ENCODE measurements at places on chromosomes 2 and 18. TPM values are rescaled to one million over a fixed set of nuclear protein-coding genes. Genes with fewer than 3 reads are reported as not detected.

ASXL3 gene
- total RNA-seq: 8.7 TPM

- peaks cover 11% of the 10 kb centered on the region for H3K27me3 ChIP-seq
- H3K4me3 ChIP-seq: no peak overlapping the region
- H3K36me3 ChIP-seq: no peaks in the 10 kb centered on the region
- no peaks in the 10 kb centered on the region for H3K4me1 ChIP-seq
These were observed 48.1 kb upstream of the ARL4C start for GRCh38 chr2:234544659-234545611.

GRCh38 chr2:191664823-191665677, 12.9 kb upstream of the NABP1 start:
- no peak overlapping the region for H3K27ac ChIP-seq
- no peaks in the 10 kb centered on the region for H3K27me3 ChIP-seq
- no peak overlapping the region for H3K4me3 ChIP-seq
- DNase-seq: no peak
- H3K36me3 ChIP-seq: no peaks in the 10 kb centered on the region
- no peaks in the 10 kb centered on the region for H3K4me1 ChIP-seq

GRCh38 chr2:3604991-3605961, 10.4 kb downstream of the COLEC11 start:
- peak; percentile 62 for DNase-seq
- H3K4me1 ChIP-seq: no peaks in the 10 kb centered on the region
- H3K27ac ChIP-seq: peak overlapping the region; percentile 18
- H3K27me3 ChIP-seq: no peaks in the 10 kb centered on the region
- no peak overlapping the region for H3K4me3 ChIP-seq

DNA sequence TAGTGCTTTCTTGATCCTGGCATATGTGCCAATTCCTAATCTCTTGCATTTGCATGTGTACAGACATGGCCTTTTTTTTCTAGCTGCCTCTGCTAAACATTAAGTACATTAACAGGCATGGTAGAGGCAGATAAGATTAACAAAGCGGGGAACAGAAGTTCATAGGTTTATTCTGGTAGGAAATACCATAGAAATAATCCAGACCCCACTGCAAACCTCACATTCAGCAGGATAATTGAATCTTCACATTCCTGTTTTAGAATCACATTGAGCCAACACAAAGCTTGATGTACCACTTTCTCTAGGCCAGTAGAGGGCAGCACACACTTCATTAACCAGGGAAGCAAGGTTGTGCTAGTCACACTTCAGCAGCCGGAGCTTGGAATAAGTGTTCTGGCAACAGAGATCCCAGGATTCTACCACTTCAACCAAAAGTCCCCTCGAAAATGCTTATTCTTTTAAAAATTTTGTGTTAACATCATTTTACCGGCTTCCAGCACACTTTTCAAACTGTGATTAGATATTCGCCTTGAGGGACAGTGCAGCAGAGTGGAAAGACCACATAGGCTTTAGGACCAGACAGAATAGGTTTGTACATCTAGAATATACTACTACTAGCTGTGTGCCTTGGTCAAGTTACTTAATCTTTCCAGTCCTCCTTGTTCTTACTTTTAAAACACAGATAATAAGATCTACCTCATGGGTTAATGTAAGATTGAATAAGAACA, 420.2 kb upstream of the CHST9 start:
- H3K36me3 ChIP-seq: no peaks in the 10 kb centered on the region
- H3K27ac ChIP-seq: no peak overlapping the region
- H3K4me1 ChIP-seq: no peaks in the 10 kb centered on the region

DNA sequence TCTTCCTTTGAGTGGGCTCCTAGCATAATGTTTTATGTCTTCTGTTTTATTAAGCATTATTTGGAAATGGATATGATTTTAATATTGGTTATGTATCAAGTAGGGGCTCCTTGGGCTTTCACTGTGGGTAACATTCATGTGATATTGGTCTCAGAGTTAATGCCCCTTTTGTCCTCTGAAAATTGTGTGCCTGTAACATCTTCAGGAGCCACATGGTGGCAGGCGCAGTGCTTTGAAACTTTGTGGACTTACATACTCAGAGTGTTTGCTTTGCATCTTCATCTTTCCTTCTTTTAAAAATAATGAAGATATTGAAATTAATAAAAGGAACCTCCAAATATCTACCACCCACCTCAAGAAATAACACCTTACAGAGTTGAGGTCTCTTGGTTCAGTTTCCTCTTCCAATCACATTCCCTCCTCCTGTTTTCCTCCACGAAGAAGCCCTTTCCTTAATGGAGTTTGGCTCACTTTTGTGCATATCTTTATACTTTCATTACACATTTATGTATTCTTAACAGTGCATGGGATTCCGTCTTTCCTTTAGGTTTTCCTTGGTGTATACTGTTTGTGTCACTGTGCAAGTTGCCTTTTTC, 73.5 kb downstream of the LIMS1 start:
- no peak overlapping the region for H3K27ac ChIP-seq
- no peak overlapping the region for H3K4me3 ChIP-seq
- H3K27me3 ChIP-seq: no peaks in the 10 kb centered on the region
- H3K4me1 ChIP-seq: peaks cover 26% of the 10 kb centered on the region

GRCh38 chr2:101986804-101987740, 4.7 kb upstream of the IL1R2 start:
- no peak overlapping the region for H3K4me3 ChIP-seq
- no peaks in the 10 kb centered on the region for H3K27me3 ChIP-seq
- H3K27ac ChIP-seq: no peak overlapping the region
- no peak for DNase-seq
- H3K4me1 ChIP-seq: no peaks in the 10 kb centered on the region

CLEC4F gene
- not detected for total RNA-seq

CAB39 gene
- total RNA-seq: 74.6 TPM

DNA sequence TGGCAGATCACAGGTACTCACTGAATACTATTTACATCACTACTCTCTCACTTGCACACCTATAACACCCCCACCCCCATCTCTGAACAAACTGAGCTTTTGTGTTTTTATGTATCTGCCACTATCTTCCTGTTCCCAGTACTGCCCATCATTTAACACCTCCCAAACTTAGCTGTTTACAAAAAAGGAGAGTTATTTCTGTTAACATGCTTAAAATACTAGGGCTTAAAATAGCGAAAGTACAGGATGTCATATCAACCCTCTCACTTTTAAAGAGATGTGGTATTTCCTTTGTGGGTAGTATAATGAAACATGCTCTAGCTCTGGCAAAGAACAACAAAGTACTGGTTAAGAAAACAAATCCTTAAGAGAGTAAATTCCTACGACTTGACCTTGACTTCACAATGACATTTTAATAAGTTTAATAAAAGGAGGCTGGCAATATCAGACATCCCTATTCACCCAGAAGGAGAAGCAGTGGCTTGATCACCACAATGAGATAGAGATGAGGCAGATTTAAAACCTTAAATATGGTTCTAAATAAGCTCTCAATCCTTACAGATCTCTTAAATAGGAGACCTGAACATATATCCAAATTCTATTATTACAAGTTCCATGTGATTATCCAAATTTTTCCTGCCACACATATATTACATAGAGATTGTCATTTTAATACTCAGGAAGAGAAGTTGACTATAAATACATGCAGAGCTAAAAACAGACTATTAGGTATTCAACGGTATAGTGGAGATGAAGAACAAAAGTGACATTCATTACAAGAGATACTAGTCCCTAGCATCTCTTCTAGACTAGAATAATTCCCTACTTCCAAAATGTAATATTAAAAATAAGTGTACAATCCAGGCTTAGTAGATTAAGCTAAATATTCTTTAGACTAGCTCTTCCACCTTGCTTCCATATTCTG, 36.9 kb downstream of the TRAK2 start:
- peaks cover 20% of the 10 kb centered on the region for H3K4me1 ChIP-seq
- H3K36me3 ChIP-seq: no peaks in the 10 kb centered on the region
- no peak for DNase-seq
- H3K4me3 ChIP-seq: no peak overlapping the region
- H3K27ac ChIP-seq: peak overlapping the region; percentile 18

CFAP210 gene
- not detected for total RNA-seq

- H3K36me3 ChIP-seq: no peaks in the 10 kb centered on the region
- no peaks in the 10 kb centered on the region for H3K27me3 ChIP-seq
- H3K4me1 ChIP-seq: peaks cover 10% of the 10 kb centered on the region
- no peak for DNase-seq
- peak overlapping the region; percentile 73 for H3K27ac ChIP-seq
These were observed 22.1 kb downstream of the ABHD3 start for GRCh38 chr18:21682371-21683051.

DNA sequence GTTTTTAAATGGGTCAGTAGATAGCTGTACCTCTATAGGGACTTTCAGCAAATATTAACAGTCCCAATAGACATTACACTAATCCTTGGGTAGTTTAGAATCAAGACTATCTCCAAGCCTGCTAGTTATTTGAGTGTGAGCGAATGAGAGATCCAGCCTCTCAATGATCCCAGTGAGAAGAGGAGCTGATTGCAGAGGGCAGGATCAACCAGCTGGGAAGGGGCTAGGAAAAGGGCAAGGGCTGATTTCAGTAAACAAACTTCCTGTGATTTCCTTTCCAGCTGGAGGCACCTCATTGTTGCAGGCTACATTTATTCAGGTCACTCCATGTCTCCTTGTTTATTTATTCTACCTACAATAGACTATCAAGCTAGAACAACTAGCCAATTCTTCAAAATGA, 84.1 kb upstream of the CTNNA2 start:
- H3K4me1 ChIP-seq: no peaks in the 10 kb centered on the region
- H3K27me3 ChIP-seq: no peaks in the 10 kb centered on the region
- H3K36me3 ChIP-seq: no peaks in the 10 kb centered on the region
- DNase-seq: no peak
- H3K27ac ChIP-seq: no peak overlapping the region

DNA sequence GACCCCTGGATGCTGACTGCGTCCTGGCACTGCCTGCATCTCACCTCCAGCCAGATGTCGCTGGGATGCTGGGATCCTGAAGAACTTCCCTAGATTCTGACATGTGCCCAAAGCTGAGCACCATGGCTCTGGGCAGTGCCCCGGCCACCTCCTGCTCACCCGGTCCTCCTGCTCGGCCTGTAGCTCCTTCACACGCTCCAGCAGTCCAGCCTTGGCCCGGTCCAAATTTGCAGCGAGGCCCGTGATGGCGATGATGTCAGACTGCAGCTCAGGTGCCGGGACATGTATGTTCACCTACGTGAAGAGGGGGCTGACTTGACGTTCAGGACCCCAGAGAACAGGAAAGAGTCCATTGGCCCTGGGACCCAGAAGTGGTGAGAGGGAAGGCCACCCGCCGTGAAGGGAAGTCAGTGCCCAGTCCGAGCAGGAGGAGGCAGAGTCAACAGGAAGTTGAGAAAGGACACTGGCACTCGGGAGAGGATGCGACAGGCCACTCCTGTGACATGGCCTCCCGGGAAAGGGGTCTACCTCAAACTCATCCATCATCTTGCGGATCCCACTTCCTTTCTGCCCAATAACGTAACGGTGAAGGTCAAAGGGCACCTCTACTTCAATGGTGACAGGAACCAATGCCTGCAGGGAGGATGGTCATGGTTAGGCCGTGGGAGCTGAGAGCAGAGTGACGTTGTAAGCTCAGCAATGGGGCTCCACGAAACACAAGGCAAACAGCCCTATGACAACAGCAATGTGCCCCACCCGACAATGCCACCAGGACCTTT, 46.7 kb downstream of the ANO7 start:
- no peak overlapping the region for H3K4me3 ChIP-seq
- DNase-seq: no peak
- no peak overlapping the region for H3K27ac ChIP-seq
- H3K36me3 ChIP-seq: peaks cover 100% of the 10 kb centered on the region

TYMS gene
- 3.0 TPM for total RNA-seq
